ENCODE measurements at places on chromosomes 11 and 22.

DNA sequence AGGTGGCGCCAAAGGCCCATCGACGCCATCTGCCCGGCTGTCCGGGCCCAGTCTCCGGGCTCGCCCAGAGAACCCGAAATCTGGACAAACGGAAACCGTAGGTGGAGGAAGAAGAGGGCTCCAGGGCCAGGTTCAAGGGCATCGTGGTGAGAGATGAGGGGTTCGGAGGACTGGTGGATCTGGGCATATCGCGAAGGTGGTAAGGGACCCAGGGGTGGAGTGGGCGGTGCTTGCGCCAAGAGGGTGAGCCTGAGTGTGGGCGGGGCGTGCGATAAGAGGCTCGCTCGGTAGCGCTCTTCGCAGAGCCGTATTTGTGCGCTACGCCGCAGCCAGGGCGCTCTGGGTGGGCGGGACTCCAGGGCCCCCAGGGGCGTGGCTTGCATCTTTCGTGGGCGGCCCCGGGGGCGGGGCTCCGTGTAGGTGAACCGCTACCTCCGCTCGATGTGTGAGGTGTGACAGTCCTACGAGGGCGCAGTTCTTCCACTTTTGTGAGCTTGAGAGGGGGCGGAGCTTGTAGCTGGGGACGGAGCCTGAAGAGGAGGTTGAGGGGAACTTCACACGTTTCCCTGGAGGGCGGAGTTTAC is 4.8 kb downstream of the CD248 start:
- peak; percentile 99 for DNase-seq

DNA sequence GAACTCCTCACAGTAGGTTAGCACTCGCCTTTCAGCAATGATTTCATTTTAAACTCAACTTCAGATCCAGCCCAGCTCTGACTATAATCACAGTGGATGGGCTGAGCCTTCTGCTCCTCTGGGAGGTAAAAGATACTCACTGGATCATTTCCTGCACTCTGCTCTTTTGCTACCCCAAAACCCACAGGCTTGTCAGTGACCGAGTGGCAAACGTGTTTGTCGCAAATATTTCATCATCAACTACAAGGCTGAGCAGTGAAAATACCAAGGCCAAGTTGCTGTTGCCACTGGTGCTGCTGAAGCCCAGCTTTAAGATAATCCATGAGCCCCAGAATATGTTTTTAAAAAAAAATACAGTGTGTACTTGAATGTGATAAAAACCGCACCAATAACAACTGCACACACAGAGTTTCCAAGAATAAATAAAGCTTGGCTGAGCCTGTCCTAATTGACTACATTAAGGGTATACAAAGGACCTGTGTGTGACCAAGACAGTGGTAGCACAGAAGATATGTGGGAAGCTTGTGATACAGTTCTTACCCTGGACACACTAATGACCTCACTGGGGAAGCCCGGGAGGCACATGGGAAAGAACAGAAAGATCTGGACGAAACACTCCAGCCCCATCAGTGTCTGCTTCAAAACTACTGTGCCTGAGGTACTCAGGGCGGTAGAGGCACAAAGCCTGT is 41.3 kb downstream of the ABTB2 start:
- DNase-seq = no peak

DNA sequence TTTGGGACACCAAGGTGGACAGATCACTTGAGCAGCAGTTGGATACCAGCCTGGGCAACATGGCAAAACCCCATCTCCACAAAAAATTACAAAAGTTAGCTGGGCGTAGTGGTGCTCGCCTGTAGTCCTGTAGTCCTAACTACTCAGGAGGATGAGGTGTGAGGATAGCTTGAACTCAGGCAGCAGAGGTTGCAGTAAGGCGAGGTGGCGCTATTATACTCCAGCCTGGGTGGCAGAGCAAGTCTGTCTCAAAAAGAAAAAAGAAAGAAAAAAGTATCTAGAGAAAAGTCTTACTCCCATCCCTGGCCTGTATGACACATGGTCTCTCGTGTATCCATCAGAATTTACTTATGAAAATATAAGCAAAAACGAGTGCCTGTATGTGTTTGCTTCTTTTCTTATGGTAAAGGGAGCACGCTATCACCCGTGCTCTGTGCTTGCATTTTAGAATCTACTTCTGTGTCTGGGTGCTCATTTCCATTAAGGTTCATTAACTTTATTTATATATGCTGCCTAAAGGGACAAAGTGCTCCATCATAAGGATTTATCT is 15.4 kb upstream of the CPT1A start:
- DNase-seq = no peak

DNA sequence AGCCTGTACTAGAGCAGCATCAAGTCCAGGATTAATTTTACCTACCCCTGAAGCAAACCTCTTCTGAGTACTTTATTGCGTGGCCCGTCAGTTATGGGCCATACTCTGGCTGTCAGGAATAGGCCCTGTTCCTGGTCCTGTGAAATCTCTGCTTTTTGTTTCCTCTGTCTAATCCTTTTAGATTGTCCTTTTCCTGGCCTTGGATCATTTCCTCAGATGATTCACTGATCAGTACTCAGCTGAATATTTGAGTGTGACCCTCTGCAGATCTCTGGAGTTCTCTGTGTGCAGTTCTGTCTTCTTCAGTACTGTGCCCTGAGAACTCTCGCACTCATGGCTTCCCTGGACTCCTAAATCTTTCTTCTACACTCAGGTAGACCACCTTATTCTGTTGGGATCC is 123.5 kb downstream of the UVRAG start:
- DNase-seq = no peak

- no peak for DNase-seq
These were observed 43.9 kb upstream of the PAK1 start for GRCh38 chr11:77517753-77518152.

- no peak for DNase-seq
These were observed 71.8 kb downstream of the CTTN start for GRCh38 chr11:70470127-70470526.

Data from activated T-cell treated with anti-CD3 and anti-CD28 coated beads for 1 hour (primary cell).